Activated CD4-positive, alpha-beta T cell treated with anti-CD3 and anti-CD28 coated beads, Interleukin-2, amount 10 ng/mL, durations not matched to agents 24 days and 14 days (primary cell): ENCODE measurements at places on chromosomes 11 and 22. TPM values are rescaled to one million over a fixed set of nuclear protein-coding genes. Genes with fewer than 3 reads are reported as not detected.

GRCh38 chr11:21933095-21933494, 259.8 kb upstream of the ANO5 start:
- no peak overlapping the region for H3K27ac ChIP-seq
- H3K4me1 ChIP-seq = no peaks in the 10 kb centered on the region
- DNase-seq = no peak
- H3K36me3 ChIP-seq = no peaks in the 10 kb centered on the region
- no peak overlapping the region for H3K4me3 ChIP-seq
- H3K27me3 ChIP-seq = no peaks in the 10 kb centered on the region

GRCh38 chr11:65298131-65298535, 16.5 kb upstream of the CDC42EP2 start:
- DNase-seq = no peak
- H3K4me1 ChIP-seq = no peaks in the 10 kb centered on the region

DNA sequence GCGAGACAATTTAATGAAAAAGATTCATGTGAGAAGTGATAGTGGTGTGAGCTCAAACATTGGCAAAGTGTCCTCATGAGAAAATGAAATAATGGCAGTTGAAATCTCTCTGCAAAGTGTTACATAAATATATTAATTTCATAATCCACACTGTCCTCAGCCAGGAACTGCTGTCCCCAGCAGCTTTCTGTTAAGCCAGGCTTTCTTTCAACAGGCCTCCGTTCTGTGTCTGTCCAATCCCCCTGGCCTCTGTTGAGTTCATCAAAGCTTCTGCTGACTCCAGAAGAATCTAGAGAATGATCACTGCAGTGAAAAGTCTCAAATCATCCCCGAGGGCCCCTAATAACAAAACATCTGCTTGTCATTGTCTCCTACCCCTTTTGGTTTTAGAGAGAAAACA, 10.0 kb upstream of the ASCC2 start:
- no peak for DNase-seq
- H3K27ac ChIP-seq = no peak overlapping the region
- H3K4me3 ChIP-seq = no peak overlapping the region
- peaks cover 3% of the 10 kb centered on the region for H3K36me3 ChIP-seq

GRCh38 chr11:48037709-48038468, 57.5 kb downstream of the PTPRJ start:
- H3K27me3 ChIP-seq = no peaks in the 10 kb centered on the region
- peaks cover 64% of the 10 kb centered on the region for H3K4me1 ChIP-seq
- H3K27ac ChIP-seq = peak overlapping the region; percentile 32
- no peak overlapping the region for H3K4me3 ChIP-seq
- no peak for DNase-seq

DNA sequence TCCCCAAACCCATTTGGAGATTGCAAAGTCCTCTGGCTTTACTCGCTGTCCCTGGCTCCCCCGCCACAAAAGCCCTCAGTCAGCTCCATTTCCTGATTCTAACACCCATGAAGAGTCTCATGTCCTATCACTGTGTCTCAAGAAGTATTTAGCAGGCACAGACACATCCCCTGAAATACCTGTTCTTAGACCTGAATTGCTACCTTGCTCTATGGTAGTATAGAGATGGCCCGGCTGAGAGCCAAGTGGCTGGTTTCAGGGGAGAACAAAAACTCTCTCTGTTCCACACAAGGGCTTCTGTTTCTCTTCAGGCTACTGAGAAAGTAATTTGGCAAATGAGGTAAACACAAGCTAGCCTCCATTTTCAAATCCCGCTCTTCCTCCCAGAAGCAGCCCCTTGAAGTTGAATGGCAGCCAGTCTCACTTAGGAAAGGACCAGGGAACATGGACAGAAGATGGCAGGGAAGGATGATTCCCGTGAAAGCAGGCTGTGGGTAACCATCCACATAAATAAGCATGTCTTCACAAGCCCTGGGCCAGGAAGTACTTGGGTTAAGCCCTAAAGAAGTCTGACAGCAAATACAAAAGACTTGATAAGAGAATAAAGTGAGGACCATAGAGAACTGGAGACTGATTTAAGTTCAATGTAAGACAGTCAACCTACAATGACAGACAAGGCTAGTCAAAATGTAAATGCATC, 137.8 kb downstream of the C11orf58 start:
- no peak for DNase-seq
- H3K27ac ChIP-seq = no peak overlapping the region
- peaks cover 6% of the 10 kb centered on the region for H3K4me1 ChIP-seq
- H3K4me3 ChIP-seq = no peak overlapping the region
- no peaks in the 10 kb centered on the region for H3K36me3 ChIP-seq

PLAAT4 gene
- total RNA-seq = 12.2 and 14.7 TPM in 2 replicates

DDTL gene
- total RNA-seq = 5.0 TPM in 2 replicates

UCP2 gene
- 447 and 452 TPM in 2 replicates for total RNA-seq
